Stimulated activated CD4-positive, alpha-beta T cell treated with anti-CD3 and anti-CD28 coated beads, TNF-alpha, amount 100 ng/mL, for 48 hours (primary cell): ENCODE measurements at places on chromosomes 3 and 15.

DNA sequence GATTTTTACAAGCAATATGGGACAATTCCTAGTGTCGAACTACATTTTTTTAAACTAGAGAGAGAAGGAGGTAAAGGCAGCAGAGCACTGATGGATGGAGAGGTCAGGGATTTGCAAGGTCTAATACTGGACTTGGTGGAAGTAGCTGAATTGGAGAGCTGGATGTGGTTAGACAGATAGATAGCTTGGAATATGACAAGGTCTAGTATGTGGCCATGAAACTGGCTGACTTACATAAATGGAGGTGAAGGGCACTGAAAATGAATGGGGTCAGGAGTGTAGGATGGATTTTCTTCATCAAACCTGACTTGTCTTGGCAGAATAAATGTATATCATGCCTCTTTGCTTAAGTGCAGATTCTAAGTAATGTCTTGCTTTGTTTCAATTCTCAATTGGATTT is 10.1 kb upstream of the RTP4 start:
- DNase-seq: no peak

DNA sequence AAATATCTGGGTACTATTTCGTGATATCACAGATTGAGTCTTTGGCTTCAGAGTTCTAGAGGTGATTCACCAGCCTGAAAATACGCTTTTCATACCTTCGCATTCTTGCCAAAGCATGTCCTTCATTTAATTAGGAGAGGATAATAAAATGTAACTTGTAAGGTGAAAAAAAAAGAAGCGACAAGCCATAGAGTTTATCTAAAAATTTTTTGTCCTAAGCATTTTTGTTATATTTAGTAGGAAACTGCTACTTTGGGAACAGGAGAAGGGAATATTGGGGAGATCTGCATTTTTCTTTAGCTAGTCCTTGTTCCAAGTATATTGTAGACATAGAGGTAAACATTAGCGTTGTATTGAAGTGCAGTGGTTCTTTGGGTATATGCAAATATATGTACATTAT is 120.1 kb downstream of the TCF12 start:
- DNase-seq: no peak

GRCh38 chr15:80870893-80871292 is 91.7 kb downstream of the CEMIP start:
- DNase-seq: no peak

DNA sequence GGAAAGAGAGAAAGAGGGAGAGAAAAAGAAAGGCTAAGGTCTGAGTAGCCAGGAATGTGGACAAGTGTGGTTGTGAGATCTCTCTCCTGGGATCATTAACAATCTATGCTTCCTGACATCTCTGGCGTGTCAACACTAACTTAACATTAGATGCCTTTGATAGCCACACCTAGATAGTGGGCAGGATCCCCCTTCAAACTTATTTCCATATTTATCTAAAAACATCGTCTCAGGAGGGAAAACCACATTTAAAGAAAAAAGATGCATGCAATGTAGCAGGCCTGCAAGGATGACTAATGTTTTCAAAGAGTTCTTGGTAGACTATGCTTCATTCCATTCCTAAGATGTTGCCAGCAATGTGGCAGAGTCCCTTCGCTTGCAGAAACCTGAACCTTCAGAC is 80.9 kb downstream of the MLH1 start:
- no peak for DNase-seq

- DNase-seq: no peak
These were observed 547 bp downstream of the WNT7A start for GRCh38 chr3:13879102-13879945.

GRCh38 chr15:86432861-86433260 is 353.2 kb downstream of the AGBL1 start:
- no peak for DNase-seq

DNA sequence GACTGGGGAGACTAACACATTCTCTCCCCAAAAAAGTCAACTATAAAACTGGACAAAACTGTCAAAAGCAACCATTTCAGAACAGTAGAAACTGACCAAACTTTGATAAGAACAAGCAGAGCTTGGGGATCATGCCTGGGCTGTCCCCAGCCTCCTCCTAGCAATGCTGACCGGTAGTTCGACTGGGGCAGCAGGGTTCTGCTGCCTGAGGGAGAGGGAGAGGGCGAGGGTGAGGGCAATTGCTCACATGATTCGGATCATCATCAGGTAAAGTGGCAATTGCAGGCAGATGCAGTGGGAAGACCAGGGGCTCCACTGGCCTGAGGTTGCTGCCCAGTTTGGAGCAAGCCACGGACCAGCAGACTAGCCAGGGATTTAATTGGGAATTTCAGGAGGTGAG is 88.6 kb downstream of the OSBPL10 start:
- DNase-seq: no peak
